ENCODE measurements at places on chromosomes 16 and 17.
A peak's percentile ranks its signal among the peaks of the same experiment; 100 is the strongest.

- no peak for DNase-seq
Measured at GRCh38 chr17:841313-841712, 59.2 kb downstream of the MRM3 start.

GRCh38 chr17:38559051-38559879 is 46.5 kb downstream of the SRCIN1 start:
- peak; percentile 43 for DNase-seq

DNA sequence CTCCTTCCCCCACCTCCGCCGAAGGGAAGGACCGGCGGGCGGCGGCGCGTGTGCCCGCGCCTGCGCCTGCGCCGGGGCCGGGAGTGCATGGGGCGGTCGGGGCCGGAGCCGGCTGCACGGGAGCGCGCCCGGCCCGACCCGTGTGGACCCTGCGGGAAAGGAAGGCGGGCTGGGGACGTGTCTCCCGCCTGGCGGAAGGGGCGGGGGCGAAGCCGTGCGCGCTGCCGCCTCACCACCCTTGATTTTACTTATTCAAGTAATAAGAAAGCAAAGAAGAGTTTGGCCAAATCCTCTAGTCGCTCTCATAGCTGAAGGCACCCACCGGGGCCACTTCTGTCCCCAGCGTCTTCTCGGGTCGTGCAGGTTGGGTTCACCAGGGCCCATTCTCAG is 596 bp upstream of the PFN1 start:
- no peak for DNase-seq

GRCh38 chr16:86584726-86585721 is 6.7 kb downstream of the FOXL1 start:
- DNase-seq = no peak

DNA sequence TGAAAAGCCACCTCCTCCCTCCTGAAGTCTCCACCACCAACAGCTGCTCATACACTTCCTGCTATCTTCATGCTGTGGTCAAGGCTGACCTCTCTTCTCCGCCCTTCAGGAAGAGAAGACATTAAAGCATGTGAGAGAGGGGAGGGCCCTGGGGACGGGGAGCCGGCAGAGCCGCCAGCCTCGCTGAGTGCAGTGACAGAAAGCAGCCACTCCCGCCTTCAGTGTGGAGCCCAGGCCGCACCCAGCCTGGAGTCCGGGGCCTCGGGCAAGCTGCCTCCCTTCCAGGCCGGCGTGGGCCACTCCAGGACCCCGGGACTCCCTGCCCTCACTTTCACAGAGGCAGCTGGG is 94.7 kb upstream of the TNRC6C start:
- no peak for DNase-seq

DNA sequence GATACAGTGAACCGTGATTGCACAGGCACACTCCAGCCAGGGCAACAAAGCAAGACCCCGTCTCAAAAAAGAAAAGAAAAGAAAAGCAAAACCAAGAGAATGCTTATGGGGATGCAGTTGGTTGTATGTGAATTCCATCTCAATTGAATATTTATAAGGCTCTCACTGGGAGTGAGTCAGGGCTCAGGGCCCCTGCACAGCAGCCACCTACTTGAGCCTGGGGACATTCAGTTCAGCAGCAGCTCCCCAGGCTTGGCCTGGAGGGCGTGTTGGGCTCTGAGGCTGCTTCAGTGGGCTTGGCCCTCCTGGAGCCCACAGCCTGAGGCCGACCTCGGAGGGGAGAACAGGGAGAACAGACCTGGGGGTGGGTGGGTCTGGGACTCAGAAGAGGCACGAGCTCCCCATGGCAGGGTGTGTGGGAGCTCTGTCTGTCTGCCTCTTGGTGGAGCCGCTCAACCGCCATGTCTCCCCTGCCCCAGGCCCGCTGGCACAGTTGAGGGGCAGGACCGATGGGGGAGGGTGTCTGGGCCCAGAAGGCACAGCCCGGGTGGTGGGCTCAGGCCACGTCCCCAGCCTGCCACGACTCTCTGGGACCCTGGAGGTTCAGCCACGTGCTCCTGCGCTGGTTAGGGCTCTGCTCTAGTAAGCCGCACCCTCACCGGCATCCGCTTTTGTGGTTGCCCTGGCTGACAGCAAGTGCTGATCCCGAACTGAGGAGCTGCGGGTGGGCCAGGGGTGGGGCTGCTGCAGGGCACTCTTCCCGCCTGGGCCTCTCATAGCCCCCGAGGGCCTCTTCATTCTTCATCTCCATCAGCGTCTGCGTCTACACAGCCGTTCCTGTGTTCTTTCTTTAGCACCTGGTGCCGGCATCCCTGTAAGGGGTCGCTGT is 24.8 kb downstream of the ZFPM1 start:
- no peak for DNase-seq

- no peak for DNase-seq
Measured at GRCh38 chr16:3143189-3143588, 8.4 kb downstream of the ZNF213 start.

GRCh38 chr16:83143788-83144187 is 517.0 kb downstream of the CDH13 start:
- no peak for DNase-seq

GRCh38 chr16:56515665-56516064 is 4.2 kb downstream of the BBS2 start:
- no peak for DNase-seq

DNA sequence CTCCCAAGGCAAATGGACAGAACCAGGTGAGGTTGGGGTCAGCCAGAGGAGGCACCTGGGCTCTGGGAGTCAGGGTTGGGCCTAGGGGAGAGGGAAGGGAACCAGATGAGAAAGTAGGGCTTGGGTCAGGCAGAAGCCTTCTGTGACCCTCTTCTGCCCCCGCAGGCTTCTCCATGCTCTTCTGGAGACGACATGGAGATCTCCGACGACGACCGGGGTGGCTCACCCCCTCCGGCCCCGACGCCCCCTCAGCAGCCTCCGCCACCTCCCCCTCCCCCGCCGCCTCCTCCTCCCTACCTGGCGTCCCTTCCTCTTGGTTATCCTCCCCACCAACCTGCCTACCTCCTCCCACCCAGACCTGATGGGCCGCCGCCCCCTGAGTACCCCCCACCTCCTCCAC is 7.9 kb downstream of the SETD1A start:
- DNase-seq = no peak

GRCh38 chr17:48542698-48543106 is 2.2 kb downstream of the HOXB2 start:
- no peak for DNase-seq

GRCh38 chr17:68399638-68400403 is 57.5 kb downstream of the WIPI1 start:
- DNase-seq = no peak

DNA sequence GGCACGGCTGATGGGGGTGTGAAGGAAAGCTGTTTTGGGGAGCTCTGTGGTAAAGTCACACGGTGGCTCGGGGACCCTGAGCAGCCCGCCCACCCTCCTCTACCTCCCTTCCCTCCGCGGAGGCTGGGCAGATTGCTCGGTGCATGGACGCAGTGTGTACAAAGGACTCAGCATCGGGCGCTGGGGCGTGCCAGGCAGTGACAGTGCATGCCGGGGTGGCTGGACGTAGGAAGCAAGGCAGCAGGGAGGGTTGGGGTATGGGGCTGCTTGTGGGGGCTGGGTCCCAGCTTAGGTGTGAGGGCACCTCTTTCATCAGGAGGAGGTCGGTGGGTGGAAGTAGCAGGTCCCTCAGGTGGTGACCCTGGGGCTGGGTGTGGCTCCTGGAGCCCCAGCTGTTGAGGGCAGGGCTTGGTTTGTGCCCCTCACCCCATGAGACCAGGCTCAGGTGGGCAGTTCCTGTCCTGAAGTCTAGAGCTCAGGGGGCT is 159.9 kb upstream of the GSE1 start:
- DNase-seq = no peak

- DNase-seq = no peak
Measured at GRCh38 chr17:29740017-29740416, 117.3 kb upstream of the CORO6 start.

DNA sequence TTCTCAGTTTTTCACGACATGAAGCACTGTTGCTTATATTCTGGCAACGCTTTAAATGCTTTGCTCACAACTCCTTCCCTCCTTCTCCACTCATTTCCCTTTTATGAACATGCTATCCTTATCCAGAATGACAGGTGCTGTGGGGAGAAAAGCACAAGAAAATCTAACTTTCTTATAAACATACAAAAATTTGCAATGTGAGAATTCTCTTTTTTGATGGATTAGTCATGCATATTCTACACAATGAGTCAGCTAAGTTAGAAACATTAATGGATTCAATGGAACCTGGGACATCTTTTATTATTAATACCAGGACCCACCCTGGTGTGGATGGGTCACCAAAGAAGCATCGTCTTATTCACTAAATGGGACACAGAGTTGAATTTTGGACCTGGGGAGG is 234.6 kb upstream of the CDH5 start:
- no peak for DNase-seq

DNA sequence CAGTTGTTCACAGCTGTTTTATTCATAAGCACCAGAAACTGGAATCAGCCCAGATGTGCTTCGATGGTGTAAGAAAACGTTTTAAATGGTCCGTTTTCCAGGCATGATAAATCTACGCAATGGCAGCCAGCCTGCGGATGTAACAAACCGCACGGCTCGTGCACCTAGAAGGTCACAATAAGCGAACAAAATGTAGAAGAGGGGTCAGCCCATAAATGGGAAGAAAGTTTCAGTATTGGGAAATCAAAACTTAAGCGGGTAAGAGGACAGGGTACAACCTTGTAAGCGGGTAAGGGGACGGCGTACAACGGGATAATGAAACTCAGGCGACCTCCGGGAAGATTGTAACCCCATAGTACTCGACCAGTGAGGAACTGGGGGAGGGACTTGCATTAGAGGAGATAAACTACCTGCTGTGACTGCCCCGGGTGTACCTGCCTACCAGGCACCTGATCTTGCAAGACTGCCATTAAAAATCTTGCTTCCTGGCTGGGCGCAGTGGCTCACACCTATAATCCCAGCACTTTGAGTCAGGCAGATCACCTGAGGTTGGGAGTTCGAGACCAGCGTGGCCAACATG is 66.6 kb downstream of the ANKRD11 start:
- no peak for DNase-seq

- DNase-seq = no peak
Measured at GRCh38 chr17:9521062-9521461, 54.6 kb downstream of the STX8 start.

DNA sequence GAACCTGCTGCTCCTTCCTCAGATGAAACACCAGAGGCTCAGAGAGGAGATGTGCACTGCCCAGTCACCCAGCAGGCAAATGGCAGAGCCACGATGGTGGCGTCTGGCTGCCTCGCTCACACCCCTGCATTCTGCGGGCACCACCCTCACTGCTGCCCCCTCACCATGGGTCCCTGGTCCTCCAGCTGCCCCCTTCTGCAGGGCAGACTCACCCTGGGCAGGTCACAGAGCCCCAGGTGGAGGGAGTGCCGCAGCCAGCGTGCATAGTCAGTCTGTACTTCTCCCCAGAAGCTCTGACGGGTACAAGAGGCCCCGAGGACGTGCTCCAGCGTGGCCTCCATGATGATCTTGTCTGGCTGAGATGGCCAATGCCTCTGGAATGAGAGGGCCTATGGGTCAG is 52.9 kb downstream of the RMI2 start:
- DNase-seq = no peak

GRCh38 chr16:63921737-63922295 is 1200.0 kb downstream of the CDH11 start:
- DNase-seq = no peak

GRCh38 chr16:67022531-67023214 is 6.3 kb upstream of the CBFB start:
- DNase-seq = no peak

DNA sequence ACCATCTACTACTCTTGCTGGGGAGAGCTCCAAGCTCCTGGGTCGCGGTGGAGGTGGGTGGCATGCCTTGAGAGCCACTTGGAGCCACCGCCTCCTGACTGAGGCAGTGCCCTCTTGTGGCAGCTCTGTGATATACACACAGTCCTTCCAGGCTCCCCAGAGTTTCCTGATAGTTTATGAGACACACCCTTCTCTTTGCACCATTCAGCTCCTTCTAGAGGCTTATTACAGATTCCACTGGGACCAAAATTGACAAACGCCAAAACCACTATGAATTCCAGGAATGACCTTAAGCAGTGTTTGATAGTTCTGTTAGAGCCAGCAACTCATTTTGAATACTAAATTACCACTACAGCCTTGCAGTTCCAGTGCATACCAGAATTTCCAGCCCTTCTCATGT is 170.1 kb upstream of the CDH13 start:
- DNase-seq = no peak

DNA sequence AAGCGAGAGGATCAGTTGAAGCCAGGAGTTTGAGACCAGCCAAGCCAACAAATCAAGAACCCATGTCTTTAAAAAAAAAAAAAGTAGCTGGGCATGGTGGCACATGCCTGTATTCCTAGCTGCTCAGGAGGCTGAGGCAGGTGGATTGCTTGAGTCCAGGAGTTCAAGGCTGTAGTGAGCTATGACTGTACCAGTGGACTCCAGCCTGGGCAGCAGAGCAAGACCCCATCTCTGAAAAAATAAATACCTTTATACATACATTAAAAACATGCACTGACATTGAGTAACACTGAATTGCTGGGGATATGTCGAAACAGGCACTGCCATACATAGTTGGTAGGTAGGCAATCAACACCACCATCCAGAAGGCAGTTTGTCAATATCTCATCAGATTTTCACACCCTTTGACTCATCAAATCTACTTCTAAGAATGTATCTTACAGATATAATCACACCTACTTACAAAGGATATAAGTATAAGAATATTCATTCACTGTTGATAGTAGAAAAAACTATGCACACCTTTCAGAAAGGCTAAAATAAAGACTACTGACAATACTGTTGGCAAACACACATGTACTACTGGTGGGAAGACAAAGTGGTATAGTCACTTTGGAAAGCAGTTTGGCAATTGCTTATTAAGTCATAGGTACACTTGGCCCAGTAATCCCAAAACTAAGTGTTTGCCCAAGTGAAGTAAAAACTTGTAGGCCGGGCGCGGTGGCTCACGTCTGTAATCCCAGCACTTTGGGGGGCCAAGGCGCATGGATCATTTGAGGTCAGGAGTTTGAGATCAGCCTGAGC is 6.4 kb upstream of the CEP20 start:
- DNase-seq = no peak

GRCh38 chr16:83269541-83269940 is 538.2 kb upstream of the HSBP1 start:
- DNase-seq = no peak

DNA sequence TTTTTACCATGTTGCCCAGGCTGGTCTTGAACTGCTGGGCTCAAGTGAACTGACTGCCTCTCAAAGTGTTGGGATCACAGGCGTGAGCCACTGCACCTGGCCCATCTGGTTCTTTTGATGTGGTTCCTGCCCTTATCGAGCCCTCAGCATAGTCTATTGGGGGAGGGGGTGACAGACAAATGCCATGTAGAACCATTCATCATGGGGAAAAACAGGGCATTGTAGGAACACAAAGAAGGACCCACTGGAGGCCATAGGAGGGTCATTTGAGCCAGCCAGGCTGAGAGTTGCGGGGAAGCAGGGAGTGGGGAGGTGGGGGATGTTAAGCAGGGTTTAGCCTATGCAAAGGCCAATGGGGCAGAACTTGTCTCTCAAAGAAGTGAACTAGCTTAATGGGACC is 11.9 kb downstream of the SEC14L5 start:
- DNase-seq = no peak

DNA sequence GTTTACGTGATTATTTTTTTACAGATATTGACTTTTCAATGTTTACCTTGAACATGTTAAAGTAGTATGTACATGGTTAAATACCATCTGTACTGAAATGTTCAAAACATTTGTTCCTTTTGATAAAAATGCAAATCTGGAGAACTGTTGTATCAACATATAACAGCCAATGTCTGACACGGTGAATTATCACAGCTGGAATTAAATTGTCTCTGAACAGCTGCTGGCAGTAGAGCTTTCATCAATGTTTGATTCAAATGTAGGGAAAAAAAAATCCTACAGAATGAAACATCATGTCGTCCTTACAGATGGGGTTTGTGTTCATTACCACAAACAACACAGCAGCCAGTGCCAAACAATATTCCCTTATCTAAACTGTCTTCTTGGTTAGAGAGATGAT is 79.9 kb downstream of the TOX3 start:
- no peak for DNase-seq
